ENCODE measurements at places on chromosomes 6 and 20.
A peak's percentile ranks its signal among the peaks of the same experiment; 100 is the strongest.

- no peak for DNase-seq
Measured at GRCh38 chr6:107600936-107601335, 111.0 kb downstream of the SOBP start.

GRCh38 chr6:39338397-39338796, 15.9 kb upstream of the KCNK16 start:
- DNase-seq: no peak

GRCh38 chr6:5510331-5511133, 249.2 kb downstream of the FARS2 start:
- DNase-seq: no peak

DNA sequence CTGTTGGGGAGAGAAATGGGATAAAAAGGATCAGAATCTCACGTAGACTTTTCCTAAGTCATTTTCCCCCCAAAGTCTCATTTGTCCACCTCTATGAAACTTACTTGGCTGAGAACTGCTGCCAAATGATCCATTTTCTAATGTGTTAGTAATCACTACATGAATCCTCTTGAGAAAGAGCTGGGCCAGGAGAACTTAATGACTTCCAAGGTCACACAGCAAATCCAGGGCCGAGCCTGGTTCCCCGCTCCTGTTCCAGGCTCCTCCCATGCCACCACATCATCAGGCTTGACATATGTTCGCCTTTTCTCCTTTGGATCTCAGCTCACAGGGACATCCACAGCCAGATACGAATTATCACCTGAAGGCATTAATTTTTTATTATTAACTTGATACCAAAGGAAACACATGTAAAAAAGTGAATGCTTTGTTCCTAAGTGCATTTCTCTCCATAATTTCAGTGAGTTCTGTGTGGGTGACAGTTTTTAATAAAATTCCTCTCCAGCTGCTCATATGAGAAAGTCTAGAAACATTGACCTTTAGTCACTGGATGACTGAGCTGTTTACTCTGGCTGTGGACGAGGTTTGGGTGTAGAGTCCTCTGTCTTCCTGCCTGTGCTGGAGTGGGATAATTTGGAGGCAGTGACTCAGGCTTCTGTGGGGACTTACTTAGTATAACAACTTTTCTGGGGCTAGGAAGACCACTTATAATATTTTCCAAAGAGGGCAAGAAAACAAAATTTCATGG, 276.3 kb downstream of the PAX1 start:
- DNase-seq: no peak

- DNase-seq: no peak
Measured at GRCh38 chr20:33317424-33318095, 34.5 kb downstream of the BPIFB1 start.

DNA sequence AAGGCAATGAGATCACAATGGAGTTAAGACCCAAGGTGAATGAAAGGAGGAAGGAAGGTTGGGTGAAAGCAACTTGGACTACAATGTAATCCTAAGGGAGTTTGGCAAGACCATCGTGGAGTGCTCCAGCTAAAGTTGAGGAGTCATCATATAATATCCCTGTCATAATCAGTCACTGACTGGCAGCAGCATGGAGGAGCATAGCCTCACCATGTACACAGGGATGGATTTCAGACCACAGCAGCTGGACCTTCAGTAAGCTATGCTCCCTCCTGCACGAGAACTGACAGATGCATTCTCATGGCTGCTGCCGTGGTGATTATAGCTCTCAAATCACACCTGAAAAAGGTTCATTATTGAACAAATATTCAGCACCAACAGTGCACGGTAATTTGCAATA, 43.0 kb downstream of the GOPC start:
- no peak for DNase-seq

- peak; percentile 85 for DNase-seq
Measured at GRCh38 chr20:41339957-41340326, 679 bp upstream of the LPIN3 start.

- DNase-seq: no peak
Measured at GRCh38 chr6:129485746-129486145, 224.2 kb downstream of the ARHGAP18 start.

GRCh38 chr20:11453430-11453829, 464.3 kb upstream of the BTBD3 start:
- DNase-seq: no peak

DNA sequence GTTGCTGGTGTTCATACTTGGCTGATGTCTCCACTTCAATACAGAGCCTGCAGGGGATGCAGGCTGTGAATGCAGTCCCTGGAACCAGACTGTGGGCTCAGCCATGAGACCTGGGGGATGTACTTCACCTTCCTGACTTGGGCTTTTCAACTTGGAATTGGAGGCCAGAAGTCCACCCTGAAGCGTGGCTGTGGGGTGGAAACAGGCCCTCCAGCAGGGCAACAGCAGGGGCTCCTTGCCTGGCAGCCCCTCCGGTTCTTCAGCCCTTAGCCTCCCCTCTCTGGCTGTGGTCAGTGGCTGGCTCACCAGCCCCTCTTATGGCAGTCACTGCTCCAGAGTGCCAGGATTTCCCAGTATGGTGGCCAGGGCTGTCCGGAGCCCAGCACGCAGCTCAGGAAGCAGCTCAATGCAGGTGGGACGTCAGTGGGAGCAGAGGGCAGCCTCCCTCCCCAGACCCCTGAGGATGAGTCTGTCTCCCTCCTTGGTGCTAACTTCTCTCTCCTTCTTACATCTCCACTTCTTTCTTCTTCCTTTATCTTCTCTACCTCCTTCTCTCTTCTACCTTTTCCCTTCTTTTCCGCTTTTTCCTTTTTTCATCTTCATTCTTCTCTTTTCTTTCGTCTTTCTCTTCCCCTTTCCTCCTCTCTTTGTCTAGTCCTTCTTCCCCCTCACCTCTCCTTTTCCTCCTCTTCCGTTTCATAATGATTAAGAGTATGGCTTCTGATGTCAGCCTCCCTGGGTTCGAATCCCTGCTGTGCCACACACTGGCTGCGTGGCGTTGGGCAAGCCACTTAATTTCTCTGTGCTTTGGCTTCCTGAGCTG, 45.3 kb downstream of the SLC52A3 start:
- no peak for DNase-seq

DNA sequence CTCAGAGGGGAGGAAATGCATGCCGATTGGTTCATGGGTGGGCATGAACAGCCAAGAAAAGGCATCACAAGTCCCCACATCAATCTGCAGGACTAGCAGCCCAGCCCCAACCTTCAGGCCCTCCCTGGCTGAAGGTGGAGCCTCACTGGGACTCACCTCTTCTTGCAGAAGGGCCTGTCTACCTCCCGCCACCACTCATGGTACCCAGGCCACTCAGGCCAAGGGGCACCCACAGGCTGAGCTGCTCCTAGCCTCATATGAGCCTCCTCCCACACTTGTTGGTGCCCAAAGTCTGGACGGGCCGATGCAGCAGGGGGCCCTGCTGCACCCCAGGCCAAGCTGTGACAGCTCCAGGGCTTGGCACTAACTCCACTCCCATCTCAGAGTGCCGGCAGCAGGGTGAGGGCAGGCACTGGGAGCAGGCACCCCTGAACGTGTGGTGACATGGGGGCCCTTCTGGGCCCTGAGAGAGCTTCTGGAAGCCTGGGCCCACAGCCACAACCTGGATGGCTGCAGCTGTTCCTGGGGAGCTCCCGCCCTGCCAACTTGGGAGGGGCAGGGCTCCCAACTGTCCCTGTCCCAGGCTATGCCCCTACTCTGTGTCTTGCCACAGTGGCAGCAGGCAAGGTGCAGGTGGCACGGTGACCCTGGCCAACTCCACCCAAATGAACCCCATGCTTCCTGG, 13.7 kb upstream of the FUT9 start:
- DNase-seq: no peak

- DNase-seq: no peak
Measured at GRCh38 chr6:20640181-20640580, 105.9 kb downstream of the CDKAL1 start.

- DNase-seq: no peak
Measured at GRCh38 chr20:50317609-50318008, 127.0 kb downstream of the CEBPB start.

- DNase-seq: no peak
Measured at GRCh38 chr20:5845681-5846615, 95.7 kb downstream of the SHLD1 start.

GRCh38 chr6:36871686-36872085, 2.9 kb downstream of the PPIL1 start:
- DNase-seq: no peak
